ENCODE measurements at places on chromosomes 11 and 22. TPM values are rescaled to one million over a fixed set of nuclear protein-coding genes. Genes with fewer than 3 reads are reported as not detected.

DNA sequence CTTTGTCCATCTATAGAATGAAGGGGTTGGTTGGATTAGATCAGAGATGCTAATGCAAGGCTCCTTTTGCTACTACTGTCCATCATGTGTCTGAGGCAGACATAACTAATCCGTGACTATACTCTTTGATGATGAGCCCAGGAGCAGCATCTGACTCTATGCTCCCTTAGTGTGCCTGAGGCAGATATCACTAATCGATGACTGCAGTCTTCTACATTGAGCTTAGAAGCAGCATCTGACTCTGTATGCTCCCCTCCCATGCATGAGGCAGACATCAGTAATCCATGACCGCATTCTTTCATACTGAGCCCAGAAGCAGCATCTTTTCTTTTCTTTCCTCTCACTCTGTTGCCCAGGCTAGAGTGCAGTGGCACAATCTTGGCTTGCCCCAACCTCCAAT, 4.2 kb downstream of the TCN2 start:
- no peaks in the 10 kb centered on the region for H3K27me3 ChIP-seq
- H3K4me1 ChIP-seq = peaks cover 14% of the 10 kb centered on the region
- H3K4me3 ChIP-seq = no peak overlapping the region
- H3K36me3 ChIP-seq = no peaks in the 10 kb centered on the region
- DNase-seq = no peak
- H3K27ac ChIP-seq = no peak overlapping the region

Gene MMP11
- total RNA-seq = 8.7 TPM

- H3K27me3 ChIP-seq = no peaks in the 10 kb centered on the region
- H3K36me3 ChIP-seq = no peaks in the 10 kb centered on the region
- H3K4me3 ChIP-seq = no peak overlapping the region
Measured at GRCh38 chr11:40514124-40514523, 945.3 kb downstream of the LRRC4C start.

Gene NRIP3
- 0.29 TPM for total RNA-seq

Gene ADORA2A
- 9.9 TPM for total RNA-seq

- peak overlapping the region; percentile 45 for H3K27ac ChIP-seq
- no peaks in the 10 kb centered on the region for H3K4me1 ChIP-seq
- H3K4me3 ChIP-seq = no peak overlapping the region
Measured at GRCh38 chr11:26963764-26964163, 30.1 kb upstream of the FIBIN start.

Measured in uterus (tissue), 4 donors.